ENCODE measurements at places on chromosomes 4 and X.

DNA sequence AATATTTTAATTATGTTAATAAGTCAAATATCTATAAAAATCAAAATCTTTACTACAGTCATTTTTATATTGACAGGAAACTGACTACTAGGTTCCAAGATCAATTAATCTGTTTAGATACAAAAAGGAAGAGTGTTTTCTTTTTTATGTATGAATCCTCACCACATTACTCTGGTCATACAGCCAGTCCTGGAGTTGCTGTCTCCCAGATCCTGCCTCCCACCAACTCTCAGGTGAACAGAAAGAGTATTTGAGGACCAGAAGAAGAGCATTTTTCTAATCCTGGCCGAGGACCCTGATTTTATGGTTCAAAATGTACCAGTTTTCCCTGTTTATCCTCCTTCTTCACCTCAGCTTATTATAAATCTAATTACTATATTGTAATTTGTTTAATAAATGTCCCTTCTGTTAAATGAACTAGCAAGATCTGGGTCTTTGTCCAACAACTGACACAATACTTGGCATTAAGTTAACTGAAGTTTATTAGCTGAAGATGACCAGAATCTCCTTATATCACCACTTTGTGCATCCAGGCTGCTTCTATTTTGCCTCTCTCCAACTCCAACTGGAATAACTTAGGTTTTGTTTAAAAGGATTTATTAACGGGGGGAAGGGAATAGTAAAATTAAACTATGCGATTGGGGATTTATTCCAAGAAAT lies 224.4 kb upstream of the PCDH7 start:
- no peak for DNase-seq

DNA sequence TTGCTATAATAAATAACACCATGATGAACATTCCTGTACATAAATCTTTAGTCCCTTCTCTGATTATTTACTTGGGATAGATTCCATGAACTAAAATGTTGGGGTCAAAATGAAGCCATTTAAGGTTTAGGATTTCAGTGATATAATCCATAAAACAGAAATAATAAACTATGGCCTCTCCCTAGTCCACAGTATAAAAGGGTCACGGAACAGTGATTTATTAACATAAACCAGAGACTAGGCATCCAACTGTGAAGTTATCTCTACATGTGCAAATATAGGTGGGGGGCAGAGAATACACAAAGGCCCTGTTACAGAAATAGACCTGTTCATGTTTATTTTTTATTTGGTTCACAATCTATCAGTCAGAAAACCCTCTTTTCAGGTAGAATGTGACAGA lies 499.1 kb upstream of the SLIT2 start:
- no peak for DNase-seq

DNA sequence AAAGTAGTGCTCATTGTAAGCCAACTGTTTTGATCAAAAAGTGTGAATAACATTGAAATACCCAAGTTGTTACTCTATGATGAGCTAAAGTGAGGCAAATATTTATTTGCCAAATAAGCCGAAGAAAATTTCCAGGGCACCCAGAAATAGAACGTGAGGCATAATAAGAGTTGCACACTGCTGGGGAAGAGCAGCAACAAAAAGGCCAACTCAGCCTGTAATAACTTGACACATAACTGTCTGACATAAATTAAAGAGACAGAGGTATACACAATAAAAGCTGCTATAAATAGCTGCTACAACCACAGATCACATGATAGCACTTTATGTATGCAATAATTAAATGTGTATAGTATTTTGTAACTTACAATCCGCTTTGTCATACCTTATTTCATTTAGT lies 2.0 kb upstream of the ABCB7 start:
- no peak for DNase-seq

GRCh38 chr4:153020457-153020856 lies 84.3 kb downstream of the FHDC1 start:
- DNase-seq, result no peak

DNA sequence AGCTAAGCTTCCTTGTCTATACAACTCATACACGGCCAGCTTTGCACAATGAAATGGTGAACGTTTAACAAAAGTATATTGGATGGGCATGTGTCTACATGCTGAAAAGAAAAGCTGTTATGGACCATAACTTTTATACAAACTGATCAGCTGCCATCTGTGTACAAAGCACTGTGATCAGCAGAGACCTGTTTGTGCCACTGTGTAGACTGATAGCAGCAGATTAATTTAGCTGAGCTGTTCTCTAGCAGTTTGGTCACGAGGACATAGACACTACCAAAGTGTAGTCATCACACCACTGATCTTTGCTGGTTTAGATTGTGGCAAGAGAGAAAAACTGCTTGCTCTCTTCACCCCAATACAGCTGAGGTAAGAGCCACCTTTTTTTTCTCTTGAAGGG lies 124.5 kb downstream of the RAPGEF2 start:
- DNase-seq, result no peak

GRCh38 chrX:152480269-152481212 lies 29.4 kb upstream of the GABRA3 start:
- DNase-seq, result no peak

DNA sequence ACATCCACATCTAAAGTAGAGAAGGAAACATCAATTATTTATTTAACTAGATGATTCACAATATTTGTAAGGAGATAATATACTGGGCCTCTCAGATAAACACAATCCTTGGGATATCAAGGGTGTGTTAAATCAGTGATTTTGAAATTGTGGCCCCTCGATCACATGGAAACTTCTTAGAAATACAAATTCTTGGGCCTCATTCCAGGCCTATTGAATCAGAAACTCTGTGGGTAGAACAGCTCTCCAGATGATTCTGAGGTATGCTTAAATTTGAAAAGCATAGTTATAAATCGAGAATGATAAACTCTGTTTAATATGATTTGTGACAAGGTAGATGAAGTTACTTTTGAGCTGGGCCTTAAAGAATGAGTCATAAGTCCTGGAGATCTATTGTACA lies 64.3 kb upstream of the GPR174 start:
- no peak for DNase-seq

- DNase-seq, result no peak
Observed at GRCh38 chr4:188511431-188511830, 372.2 kb downstream of the TRIML1 start.

- DNase-seq, result no peak
Observed at GRCh38 chr4:4481399-4481994, 60.4 kb downstream of the STX18 start.

DNA sequence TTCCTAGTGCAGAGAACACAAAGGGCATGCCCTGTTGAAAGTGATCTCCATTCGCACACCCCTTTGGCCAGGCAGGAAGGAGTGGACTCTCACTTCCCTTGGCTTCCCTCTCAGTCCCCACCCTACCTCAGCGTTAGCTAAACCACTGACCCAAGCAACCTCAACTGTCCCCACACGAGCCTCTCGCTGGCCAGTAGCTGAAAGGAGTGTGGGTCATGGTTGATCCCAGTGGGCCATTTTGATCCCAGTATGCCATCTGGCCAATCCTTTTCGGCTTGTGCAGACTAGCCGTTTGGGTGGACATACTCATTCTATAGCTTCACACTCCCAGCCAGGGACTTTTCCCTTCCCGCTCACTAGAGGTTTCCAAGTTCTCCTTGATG lies 24.4 kb upstream of the BCORL1 start:
- DNase-seq, result no peak

DNA sequence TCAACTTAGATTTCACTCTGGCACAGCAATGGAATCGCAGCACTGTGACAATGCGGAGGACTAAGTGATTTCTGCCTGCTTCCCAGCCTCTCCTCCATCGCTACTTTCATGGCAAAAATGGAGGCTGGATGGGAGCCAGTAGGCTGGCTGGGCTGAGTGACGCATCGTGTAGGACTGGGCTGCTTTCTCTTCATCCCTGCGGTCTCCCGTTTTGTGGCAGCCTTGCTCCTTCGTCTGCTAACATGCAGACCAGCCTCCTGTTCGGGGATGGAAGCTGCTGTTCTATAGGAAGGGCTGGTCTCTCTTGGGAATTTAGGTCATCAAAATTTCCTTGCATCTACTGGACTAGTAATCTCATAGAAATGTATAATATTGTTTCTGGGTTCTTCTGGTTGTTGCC lies 15.8 kb upstream of the RGS12 start:
- no peak for DNase-seq

- no peak for DNase-seq
Observed at GRCh38 chr4:71009890-71010588, 16.6 kb downstream of the DCK start.

DNA sequence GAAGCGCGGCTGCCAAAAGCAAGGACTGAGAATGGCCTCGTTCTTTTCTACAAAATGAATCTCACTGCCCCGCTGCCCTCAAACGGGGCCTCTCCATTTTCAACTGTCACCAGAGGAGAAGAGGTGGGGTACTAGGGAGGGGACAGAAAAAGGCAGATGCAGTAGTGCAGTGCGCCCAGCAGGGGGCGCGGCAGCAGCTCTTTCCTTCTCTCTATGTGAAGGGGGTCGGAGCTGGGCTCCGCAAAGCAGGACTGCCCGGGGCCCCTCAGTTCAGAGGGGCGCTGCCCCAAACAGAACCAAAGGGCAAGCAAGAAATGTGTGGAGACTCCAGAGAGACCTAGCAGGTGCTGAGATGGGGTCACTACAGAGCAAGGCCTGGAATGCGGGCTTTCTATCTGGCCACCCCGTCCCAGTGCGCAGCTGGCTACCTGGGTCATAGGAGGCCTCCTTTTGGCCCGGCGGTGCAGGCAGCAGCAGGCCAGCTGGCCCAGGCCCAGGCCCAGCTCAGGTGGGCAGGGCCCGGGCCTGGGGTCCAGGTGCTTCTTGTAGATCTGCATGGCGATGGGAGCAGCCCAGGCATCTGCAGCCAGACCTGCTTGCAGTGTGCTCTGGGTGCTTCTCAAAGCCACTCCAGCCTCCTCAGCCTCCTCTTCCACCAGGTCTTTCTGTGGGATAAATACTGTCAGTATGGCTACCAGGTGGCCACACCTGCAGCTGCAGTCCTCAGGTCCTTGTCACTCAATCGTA lies 5.9 kb downstream of the IRAK1 start:
- no peak for DNase-seq

GRCh38 chr4:56953680-56954520 lies 23.5 kb downstream of the NOA1 start:
- DNase-seq, result no peak

DNA sequence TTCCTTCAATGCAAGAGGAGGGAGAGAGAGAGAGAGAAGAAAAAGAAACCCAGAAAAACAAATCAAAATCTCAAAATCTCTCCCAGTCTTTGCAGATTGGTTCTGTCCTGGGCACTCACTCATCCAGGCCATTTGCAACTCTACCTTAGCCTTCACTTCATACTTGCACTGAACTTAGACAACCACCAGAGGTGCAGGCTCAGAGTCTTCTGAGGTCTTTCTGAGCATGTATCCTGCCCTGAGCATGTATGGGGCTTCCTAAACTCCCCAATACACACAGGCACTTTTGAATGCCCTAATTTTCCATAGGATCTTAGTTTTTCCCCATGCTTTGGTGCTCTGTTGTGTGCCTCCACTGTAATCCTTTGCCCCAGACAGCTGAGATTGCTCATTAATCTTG lies 2.9 kb downstream of the CFI start:
- no peak for DNase-seq

- no peak for DNase-seq
Observed at GRCh38 chrX:38987198-38987651, 186.0 kb downstream of the MID1IP1 start.

- DNase-seq, result no peak
Observed at GRCh38 chr4:153521999-153522801, 56.0 kb downstream of the TMEM131L start.

GRCh38 chr4:161496-162284 lies 37.4 kb downstream of the ZNF718 start:
- no peak for DNase-seq

- no peak for DNase-seq
Observed at GRCh38 chrX:54812306-54812705, 4.8 kb downstream of the MAGED2 start.

DNA sequence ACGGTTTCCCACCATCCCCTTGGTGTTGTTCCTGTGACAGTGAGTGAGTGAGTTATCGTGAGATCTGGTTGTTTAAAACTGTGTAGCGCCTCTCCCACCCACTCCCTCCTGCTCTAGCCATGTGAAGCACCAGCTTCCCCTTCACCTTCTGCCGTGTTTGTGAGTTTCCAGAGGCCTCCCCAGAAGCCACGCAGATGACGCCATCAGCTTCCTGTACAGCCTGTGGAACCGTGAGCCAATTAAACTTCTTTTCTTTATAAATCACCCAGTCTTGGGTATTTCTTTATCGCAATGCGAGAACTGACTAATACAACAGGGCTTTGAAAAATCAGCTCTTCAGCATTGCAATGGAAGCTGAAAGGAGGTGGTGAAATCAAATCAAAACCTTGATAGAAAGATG lies 50.0 kb downstream of the FGFBP1 start:
- no peak for DNase-seq

DNA sequence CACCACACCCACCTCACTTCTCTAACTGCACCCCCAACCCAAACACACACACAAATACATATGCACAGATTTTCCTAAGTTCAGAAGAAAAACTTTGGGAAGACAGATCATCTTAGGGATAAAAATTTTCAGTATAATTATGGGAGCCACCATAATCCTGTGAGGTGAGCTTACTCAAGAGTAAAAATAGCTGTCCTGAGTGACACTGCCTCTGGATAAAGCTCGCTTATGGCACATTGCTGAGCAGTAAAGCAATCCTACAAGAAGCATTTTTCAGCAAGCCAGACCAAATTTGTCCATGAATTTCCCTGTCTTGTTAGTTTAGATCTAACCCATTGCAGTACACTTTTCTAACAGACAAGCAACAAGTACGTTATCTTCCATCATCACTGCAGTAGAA lies 83.8 kb downstream of the INPP4B start:
- no peak for DNase-seq

DNA sequence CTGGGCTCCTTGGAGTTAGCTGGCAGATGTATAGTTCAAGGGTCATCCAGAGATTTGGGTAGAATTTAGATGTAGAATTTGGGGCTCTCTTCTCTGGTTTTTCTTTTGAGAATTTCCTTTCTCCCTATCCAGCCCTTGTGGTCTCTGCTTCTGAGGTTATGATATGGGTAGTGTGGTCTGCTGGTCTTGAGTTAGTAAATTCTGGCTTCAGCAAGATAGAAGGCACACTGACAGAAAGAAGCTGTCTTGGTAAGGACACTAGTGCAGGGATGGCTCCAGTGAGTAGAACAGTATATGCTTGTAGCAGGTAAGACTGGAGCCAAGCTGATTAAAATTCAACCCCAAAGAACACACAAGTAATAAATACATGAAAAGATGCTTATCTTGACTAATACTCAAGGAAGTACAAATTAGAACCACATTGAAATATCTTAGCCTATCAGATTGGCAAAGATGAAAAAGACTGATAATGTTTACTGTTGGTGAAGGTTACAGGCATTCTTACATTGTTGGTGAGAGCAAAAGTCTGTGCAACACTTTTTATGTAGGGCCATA lies 2.1 kb upstream of the IL9R start:
- DNase-seq, result no peak

GRCh38 chrX:8847360-8847759 lies 46.2 kb upstream of the FAM9A start:
- no peak for DNase-seq

DNA sequence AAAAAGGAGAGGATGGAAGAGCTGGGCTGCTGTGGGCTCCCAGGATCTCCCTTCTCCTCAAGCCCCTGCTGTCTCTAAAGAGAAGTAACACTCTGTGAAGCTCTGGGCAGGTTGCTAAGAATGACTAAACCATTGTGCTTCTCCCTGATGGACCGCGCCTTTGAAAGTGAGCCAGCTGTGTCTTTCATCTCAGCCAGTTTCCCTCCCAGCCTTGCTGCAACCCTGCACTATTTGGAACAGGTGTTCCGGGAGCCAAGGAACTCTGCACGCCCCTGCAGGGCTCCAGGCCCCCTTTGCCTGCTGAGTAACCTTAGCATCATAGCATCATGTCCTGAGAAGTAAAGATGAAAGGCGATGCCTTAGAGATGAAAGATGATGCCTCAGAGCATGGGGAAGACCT lies 39.7 kb downstream of the SMIM20 start:
- no peak for DNase-seq
